ENCODE measurements at places on chromosomes 4 and X.

DNA sequence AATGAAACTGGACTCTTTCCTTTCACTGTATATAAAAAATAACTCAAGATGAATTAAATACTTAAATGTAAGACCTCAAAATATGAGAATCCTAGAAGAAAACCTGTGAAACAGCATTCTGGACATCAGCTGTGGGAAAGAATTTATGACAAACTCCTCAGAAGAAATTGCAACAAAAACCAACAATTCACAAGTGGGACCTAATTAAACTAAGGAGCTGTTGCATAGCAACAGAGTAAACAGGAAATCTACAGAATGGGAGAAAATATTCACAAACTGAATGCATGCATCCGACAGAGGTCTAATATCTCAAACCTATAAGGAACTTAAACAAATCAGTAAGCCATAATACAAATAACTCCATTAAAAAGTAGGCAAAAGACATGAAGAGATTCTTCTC, 851.7 kb upstream of the PCDH10 start:
- DNase-seq, result no peak

GRCh38 chrX:123408821-123409737, 225.0 kb downstream of the GRIA3 start:
- no peak for DNase-seq

DNA sequence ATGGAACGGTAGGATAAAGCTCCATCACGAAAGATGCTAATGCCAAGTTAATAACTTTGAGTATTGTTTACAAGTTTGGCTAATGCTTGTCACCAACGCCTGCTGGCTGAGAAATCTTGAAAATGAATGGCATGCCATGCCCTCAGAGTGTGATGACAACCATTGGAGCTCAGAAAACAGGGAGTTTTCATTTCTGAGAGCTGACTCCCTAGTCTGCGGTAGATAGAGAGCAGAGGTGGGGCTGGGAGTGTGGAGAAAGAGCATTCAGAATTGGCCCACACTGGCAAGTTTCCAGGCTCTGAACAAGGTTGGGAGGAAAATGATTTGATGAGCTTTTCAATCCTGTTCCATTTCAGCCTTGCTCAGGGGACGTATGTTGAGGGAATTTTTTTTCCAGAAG, 183.9 kb downstream of the CPEB2 start:
- no peak for DNase-seq

GRCh38 chr4:140254651-140255299, 100.8 kb upstream of the MAML3 start:
- no peak for DNase-seq

GRCh38 chr4:21102667-21103066, 402.4 kb downstream of the PACRGL start:
- DNase-seq, result no peak

DNA sequence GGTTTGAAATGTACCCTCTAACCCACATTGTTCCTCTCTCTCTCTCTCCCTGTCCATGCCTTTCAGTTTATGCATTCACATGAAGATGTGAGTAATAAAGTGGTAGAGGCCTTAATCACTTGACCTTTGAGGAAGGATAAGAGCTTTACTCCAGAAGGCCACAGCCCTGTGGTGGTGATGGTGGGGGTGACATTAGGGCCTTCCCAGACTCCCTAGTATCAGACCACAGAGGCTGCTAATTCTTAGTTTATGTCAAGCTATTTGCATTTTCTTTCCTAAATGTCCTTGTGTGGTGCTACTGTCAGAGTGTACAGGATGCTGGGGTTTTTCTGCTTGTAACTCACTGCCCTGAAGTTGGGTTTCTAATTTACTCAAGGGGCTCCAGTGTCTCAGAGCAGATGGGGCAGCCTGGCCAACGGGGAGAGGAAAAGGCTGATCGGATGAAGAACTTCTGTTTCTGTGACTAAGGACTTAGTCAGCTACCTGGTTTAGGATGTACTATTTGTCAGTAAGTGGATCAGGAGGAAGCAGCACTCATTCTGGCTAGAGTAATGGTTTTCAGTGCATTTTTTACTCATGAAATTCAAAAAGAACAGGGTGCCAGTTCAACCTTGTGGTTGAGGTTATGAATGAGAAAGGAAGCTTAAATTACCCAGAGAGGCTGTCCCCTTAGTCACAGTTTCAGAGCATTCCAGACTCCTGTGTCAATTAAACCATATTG, 509.6 kb upstream of the DIPK2B start:
- no peak for DNase-seq

- no peak for DNase-seq
Observed at GRCh38 chrX:18098763-18099162, 121.9 kb downstream of the BEND2 start.

DNA sequence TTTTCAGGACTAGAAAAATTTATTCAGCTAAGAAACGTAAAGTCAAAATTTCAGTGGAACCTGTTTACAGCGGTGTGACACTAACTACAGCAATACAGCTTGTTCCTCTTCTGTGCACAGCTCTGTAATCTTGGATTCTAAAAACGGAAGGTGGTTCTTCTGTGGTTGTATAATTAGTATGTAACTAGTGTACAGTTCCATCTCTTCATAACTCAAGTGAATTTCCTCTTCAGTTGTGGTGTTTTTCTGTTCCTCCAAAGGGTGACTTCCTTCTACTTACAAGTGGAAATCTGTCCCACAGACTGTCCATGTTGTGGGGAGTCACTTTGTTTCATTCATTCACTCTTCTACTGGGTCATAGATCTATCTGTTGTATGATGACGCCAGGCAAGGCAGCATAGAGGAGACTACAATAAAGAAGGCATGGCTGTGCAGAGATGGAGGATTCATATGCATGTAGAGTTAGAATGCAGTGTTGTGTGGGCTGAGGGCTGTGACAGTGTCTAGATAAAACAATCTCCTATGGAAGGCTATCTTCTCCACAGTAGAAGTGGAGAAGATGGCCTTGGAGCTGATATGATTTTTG, 5.4 kb downstream of the DAPP1 start:
- no peak for DNase-seq

DNA sequence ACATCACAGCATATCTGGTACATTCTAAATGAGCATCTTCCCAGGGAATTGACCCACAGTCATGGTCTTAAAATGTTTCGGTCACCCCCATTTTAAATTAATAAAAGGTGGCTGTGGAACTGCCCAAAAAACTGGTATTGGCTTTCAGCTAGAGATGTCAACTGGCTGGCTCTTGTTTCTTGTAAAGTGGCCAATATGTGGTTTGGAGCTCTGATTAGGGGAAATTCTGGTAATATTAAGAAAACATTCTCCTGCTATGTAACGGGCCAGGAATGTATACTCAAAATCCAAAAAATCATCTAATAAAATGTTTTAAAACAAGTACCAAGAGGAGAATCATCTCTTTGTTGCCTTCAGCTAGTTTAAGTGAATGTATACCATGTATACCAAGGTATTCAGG, 62.0 kb upstream of the VCX2 start:
- no peak for DNase-seq

- DNase-seq, result no peak
Observed at GRCh38 chrX:74272230-74272629, 31.8 kb upstream of the ZCCHC13 start.

GRCh38 chr4:129415004-129415403, 319.1 kb downstream of the C4orf33 start:
- no peak for DNase-seq

DNA sequence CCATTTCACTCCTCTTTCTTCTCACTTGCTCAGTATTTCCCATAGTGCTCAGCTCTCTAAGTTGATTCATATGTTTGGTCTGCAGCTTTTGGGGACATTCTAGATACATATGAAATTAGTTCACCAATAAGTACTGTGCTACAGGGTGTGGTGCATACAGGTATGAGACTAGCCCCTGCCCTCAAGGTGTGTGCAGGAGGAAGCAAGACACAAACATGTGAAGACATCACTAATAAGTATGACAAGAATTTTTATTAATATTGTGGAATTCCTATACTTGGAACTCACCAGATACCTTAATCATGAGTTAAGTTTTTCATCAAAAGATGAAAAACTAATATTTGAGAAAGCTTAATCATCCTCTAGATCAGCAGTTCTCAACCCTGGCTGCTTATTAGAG, 505.2 kb downstream of the ZNF674 start:
- no peak for DNase-seq

DNA sequence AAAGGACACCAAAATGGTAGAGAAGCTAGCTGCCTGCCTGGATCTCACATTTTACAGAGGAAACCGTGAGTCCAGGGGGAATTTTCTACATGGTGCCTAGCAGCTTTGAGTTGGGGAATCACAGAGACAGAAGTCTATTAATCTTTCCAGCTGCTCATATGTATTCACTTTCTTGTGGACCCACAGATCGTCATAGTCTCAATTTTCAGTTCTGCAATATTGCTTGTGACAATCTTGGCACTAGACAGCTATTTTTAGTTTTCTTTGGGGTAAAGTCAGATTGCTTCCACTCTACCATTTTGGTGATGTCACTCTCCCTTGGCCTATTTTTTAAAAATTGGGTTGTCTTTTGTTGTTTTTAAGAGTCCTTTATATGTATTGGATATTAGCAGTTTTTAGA, 233.4 kb upstream of the STK26 start:
- DNase-seq, result no peak

- DNase-seq, result no peak
Observed at GRCh38 chr4:73615613-73616012, 4.6 kb downstream of the RASSF6 start.

GRCh38 chr4:105546086-105546485, 6.3 kb upstream of the ARHGEF38 start:
- DNase-seq, result no peak

- DNase-seq, result no peak
Observed at GRCh38 chr4:125573786-125574185, 259.0 kb downstream of the FAT4 start.

- no peak for DNase-seq
Observed at GRCh38 chr4:184972991-184973390, 45.3 kb upstream of the HELT start.

GRCh38 chr4:3285558-3286334, 7.1 kb upstream of the RGS12 start:
- DNase-seq, result no peak

DNA sequence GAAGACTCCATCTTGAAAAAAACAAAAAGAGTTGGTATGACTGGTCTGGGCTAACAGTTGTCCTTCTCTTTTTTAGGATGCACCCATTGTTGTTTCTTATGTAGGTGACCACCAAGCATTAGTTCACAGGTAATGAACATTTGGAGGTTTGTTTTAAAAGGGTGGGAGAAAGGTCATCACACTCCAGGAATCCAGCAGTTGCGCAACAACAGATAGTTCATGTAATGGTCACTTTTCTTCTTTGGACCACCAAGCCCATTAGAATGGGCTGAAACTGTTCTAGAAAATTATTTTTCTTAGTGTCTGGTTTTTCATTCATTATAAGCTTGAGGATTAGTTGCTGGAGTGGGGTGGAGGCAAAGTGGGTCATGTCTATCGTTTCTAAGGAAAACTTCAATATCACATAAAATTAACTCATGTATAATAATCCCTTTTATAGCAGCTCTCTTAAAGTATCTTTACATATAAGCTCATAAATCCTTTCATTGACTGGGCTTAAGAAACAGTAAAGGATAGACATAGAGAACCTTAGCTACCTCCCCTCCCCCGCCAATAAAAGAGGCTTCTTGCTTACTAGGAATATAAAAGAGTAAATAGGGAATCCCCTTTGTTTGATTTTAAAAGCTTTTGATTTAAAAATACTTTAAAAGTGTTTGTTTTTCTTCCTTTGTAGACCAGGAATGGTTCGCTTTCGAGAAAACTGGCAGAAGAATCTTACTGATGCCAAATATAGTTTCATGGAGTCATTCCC, 23.5 kb downstream of the NKAP start:
- no peak for DNase-seq

DNA sequence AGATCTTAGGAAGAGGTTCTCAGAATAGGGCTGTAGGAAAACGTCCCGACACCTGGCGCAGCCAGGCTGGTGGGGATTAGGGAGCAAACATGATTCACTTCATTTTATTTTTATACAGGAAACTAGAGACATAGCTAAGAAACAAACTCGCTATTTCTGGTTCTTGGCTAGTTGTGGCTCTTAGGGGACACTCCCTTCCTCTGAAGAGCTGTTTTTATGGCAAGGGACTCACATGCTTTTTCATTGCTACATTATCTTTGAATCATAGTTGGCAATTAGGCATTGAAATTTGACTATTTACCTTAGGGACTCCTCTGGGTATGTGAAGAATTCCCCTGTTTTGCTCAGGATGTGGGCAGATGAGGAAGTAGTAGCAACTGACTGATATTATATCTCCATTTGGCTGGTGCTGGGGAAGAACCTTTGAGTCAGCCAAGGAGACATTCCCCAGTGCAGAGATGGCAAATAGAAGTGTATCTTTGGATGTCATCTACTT, 174.5 kb downstream of the SMIM20 start:
- DNase-seq, result no peak

DNA sequence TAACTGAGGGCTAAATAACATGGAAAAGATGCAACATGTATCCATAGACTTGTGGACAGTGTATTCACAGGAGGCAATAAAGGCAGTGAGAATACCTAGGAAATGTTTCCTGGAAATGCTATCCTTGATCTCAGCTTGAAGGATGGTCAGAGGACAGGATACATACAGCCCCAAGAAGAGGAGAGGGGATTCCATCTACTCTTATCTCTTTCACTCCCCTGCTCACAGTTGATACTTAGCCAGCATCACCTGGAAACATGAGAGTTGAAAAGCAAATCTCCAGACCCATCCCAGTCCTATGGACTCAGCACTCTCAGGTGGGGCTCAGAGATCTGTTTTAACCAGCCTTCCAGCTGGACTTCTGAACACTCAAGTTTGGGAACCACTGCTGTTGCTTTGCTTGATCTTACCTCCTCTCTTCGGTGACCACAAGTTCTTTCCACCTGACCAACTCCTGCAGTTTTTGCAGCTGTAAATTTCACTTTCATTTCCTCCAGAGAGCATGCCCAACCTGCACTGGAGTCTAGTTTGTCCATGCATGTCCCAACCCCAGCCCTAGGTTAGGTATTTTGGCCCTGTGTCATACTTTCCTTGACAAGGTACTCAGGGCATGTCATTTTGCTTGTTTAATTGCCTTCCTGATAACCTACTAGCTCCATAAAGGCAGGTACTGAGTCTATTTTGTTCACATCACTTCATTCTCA, 10.4 kb downstream of the RELL1 start:
- no peak for DNase-seq

- no peak for DNase-seq
Observed at GRCh38 chr4:41655177-41655576, 93.3 kb downstream of the PHOX2B start.

GRCh38 chr4:105147016-105147552, 408 bp downstream of the TET2 start:
- DNase-seq, result no peak

Data from occipital lobe (tissue), 3 donors.